Dermis microvascular lymphatic vessel endothelial cell (primary cell): ENCODE measurements at places on chromosomes 1 and 21. TPM values are rescaled to one million over a fixed set of nuclear protein-coding genes. Genes with fewer than 3 reads are reported as not detected.

The TRIM58 gene
- under 0.01 and 0.25 TPM in 2 replicates for total RNA-seq

The MMEL1 gene
- 2.8 and 3.6 TPM in 2 replicates for total RNA-seq

The SPAG17 gene
- total RNA-seq = not detected in 2 replicates

The EFNA1 gene
- 132 and 215 TPM in 2 replicates for total RNA-seq

The GBP6 gene
- total RNA-seq = not detected in 2 replicates

The USH2A gene
- total RNA-seq = not detected in 2 replicates

The CYP4A11 gene
- total RNA-seq = not detected in 2 replicates

The CFHR4 gene
- total RNA-seq = not detected in 2 replicates

The HES3 gene
- total RNA-seq = not detected in 2 replicates

The CSMD2 gene
- under 0.01 TPM in 2 replicates for total RNA-seq

The TRPM2 gene
- total RNA-seq = 0.25 and 0.39 TPM in 2 replicates
